ENCODE measurements at places on chromosomes 6 and 20.

DNA sequence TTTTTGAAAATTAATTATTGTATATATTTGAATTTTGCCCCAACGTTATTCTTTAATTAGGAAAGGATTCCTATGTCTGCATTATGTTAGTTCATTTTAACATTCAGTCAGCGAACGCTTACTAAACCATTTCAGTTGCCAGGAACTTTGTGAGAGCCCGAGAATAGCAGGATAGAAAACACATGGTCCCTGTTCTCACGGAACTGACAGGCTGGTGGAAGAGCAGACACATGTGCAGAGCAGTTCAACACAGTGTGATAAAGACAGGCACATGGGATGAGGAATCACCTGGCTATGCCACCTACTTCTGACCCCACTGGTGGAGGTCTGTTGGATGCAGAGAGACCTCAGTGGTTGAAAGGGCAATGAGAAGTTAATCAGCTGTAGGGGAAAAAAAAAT, 367.2 kb downstream of the EPM2A start:
- DNase-seq: no peak

DNA sequence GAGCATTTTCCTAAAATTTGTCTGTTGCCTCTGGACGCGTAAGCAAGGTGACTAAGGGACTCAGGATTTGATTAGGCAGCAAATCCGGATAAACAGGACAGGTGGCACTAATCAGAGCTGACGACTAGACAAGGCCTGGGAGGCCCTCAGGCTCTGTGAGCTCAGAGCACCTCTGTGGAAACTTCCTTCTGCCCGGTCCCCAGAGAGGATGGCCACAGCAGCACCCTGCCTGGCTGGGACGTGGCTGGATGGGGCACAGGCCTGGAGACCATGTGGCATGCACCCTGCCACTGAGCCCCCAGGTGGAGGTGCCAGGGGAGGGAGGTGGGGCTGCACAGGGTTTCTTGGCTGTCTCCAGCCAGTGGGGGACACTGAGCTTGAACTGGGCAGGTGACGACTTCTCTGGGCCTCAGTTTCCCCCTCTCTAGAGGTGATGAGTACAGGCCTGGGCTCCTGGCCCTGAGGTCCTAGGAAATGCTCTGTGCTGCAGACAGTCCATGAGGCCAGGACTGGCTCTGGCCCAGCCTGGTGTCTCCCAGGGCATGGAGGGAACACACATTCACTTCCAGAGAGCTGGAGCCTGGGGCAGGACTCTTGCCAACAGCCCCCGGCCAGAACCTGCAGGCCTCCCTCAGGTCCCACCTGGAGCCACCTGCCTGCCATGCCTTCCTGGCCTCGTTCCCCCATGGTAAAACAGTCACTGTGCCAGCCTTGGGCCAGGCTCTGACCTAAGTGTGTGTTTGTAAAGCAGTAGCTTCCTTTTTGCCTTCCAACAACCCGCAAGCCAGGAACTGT, 39.6 kb upstream of the STX16 start:
- DNase-seq: no peak

- no peak for DNase-seq
These were observed 106.7 kb downstream of the ADGRB3 start for GRCh38 chr6:68741501-68742386.

- no peak for DNase-seq
These were observed 413.0 kb downstream of the PREX1 start for GRCh38 chr20:48414786-48415185.

DNA sequence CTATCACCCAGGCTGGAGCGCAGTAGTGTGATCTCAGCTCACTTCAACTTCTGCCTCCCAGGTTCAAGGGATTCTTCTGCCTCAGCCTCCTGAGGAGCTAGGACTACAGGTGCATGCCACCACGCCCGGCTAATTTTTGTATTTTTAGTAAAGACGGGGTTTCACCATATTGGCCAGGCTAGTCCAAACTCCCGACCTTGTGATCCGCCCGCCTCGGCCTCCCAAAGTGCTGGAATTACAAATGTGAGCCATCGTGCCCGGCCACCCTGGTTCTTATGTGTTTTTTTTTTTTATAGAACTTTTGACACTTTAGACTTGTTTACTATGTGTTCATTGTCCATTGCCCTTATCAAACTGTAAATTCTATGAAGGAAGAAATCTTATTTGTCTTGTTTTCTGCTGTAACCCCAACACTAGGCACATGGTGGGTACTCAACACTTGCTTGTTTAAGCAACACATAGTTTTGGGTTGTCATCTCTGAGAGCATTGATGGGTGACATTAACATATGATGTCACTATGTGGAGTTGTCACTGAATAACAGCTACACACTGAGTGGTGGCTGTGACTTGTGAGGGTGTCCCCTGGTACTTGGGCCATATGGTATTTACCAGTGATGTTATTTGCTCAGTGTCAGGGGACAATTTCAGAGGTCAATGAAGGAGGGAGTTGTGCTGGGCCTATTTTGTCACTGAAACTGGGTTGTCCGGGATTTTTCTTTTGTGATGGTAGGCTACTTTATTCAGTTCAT, 1.5 kb upstream of the PXMP4 start:
- no peak for DNase-seq

DNA sequence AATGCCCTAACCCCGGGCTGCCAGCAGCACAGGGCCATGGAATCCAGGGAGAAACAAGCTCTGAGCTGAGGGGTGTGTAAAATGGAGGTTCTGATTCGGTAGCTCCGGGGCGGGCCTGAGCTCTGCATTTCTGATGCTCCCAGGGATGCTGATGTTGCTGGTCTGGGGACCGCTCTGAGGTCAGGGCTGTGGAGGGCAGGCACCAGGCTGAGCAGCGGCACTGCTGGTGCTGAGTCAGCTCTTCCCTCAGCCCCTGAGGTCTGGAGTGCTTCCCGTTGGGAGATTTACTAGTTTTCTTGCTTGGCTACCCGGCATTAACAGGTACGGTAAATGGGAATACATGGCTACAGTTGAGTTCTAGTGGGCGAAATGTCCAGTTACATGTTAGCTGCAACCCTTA, 18.6 kb upstream of the CST3 start:
- no peak for DNase-seq

GRCh38 chr6:13865141-13865540, 50.8 kb upstream of the MCUR1 start:
- no peak for DNase-seq

DNA sequence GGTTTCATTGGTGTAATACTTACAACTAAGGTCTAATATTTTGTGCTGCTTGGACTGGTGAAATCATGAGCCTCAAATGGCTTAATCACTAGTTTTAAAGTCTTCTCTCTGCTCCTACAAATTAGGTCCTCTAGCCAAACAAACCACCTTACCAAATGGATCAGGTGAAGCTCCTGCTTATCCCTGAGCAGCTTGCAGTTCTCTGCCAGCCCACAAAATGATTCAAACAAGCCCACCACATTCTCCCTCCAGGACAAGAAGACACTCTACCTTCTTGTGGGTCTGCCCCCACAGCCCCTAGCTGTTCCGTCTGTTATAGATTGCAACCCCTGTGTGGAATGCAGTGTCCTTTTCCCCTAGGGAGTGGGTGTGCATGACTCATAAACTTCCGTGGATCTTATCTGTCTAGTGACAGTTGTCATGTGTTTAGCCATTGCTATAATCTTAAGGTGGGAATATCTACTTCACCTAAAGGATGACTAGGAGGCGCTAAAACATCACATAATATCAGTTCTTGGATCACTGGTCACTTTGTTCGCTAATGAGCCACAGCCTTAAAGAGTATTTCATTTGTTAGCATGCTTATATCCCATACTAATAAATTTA, 940.5 kb upstream of the MANEA start:
- DNase-seq: no peak

GRCh38 chr6:39565956-39566355, 159.3 kb downstream of the KIF6 start:
- DNase-seq: no peak

GRCh38 chr20:52200870-52201269, 9.3 kb upstream of the ZFP64 start:
- no peak for DNase-seq

DNA sequence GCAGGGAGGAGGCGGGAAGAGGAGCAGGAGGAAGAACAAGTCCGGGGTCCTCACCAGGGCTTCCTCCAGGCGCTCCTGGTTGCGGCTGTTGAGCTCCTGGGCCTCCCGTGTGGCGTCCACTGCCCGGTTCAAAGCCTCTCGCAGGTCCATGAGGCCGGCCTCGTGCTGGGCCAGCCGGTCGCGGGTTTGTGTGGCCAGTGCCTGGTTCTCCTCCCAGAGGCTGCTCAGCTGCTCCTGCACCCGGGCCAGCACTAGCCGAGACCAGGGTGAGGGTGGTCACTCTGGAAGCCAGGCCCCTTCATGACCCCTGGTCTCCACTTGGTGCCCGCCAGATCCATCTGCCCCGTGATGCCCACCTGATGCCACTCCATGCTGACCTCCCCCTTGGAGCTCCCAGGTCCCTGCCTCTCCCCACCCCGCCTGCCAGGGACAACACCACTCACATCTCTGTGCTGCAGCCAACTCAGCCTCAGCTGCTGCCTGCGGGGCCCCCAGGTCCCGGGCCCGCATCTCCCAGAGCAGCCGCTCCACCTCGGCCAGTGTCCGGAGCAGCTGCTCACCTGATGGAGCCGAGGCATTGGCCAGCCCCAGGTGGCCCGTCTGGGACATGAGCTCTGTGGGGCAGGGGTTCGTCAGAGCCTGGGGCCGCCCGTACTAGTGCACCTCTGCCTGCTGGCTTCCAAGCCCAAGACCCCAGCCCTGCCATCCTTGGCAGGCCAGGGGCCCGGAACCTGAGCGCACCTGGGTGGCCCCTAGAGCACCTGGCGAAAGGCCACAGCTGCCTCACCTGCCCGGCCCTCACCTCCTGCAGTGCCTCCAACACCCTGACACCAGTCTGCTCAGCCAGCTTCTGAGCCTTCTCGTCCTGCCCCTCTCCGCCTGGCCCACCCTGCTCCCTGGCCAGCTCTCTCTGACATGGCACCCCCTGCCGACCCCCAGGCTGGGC, 15.9 kb downstream of the ADRM1 start:
- no peak for DNase-seq

DNA sequence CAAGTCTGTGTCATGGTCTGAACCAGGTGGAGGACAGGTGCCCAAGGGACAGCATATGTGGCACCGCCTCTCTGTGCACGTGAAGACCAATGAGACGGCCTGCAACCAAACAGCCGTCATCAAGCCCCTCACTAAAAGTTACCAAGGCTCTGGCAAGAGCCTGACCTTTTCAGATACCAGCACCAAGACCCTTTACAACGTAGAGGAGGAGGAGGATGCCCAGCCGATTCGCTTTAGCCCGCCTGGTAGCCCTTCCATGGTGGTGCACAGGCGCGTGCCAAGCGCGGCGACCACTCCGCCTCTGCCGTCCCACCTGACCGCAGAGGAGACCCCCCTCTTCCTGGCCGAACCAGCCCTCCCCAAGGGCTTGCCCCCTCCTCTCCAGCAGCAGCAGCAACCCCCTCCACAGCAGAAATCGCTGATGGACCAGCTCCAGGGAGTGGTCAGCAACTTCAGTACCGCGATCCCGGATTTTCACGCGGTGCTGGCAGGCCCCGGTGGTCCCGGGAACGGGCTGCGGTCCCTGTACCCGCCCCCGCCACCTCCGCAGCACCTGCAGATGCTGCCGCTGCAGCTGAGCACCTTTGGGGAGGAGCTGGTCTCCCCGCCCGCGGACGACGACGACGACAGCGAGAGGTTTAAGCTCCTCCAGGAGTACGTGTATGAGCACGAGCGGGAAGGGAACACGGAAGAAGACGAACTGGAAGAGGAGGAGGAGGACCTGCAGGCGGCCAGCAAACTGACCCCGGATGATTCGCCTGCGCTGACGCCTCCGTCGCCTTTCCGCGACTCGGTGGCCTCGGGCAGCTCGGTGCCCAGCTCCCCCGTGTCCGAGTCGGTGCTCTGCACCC, 109.5 kb upstream of the RAB32 start:
- DNase-seq: no peak

GRCh38 chr6:14642842-14643241, 525.3 kb downstream of the CD83 start:
- DNase-seq: no peak

GRCh38 chr6:147255948-147256674, 51.9 kb downstream of the STXBP5 start:
- DNase-seq: no peak

- no peak for DNase-seq
These were observed at the start of gene MATN4 for GRCh38 chr20:45308117-45308778. TSS of gene MATN4 (minus strand) at chr20:45308299. CDS start at chr20:45305582, 2,717 bp downstream.

Data from stimulated activated CD4-positive, alpha-beta T cell treated with anti-CD3 and anti-CD28 coated beads, TNF-alpha, amount 100 ng/mL, for 24 hours (primary cell).